ENCODE measurements at places on chromosomes 6 and 20. TPM values are rescaled to one million over a fixed set of nuclear protein-coding genes. Genes with fewer than 3 reads are reported as not detected.

HTR1B gene
- polyA plus RNA-seq = 0.50 TPM

PLEKHG1 gene
- polyA plus RNA-seq = 38.8 TPM

CSNK2A1 gene
- 154 TPM for polyA plus RNA-seq

ERVFRD-1 gene
- 0.11 TPM for polyA plus RNA-seq

PDYN gene
- polyA plus RNA-seq = 0.46 TPM

DNAH8 gene
- 0.90 TPM for polyA plus RNA-seq

ANKRD66 gene
- polyA plus RNA-seq = not detected

ARMH2 gene
- polyA plus RNA-seq = not detected

GTSF1L gene
- polyA plus RNA-seq = not detected

SCAND1 gene
- polyA plus RNA-seq = 20.7 TPM

CDH4 gene
- 8.7 TPM for polyA plus RNA-seq

RCAN2 gene
- 22.6 TPM for polyA plus RNA-seq

LRRN4 gene
- polyA plus RNA-seq = 13.9 TPM

APMAP gene
- 98.7 TPM for polyA plus RNA-seq

TCF15 gene
- polyA plus RNA-seq = 1.9 TPM

OTOR gene
- 0.20 TPM for polyA plus RNA-seq

BMP2 gene
- polyA plus RNA-seq = 20.7 TPM

SH3BGRL2 gene
- polyA plus RNA-seq = 30.5 TPM

Data from renal cortex interstitium (tissue), 15 donors.